ENCODE measurements at places on chromosomes 4 and X.
A peak's percentile ranks its signal among the peaks of the same experiment; 100 is the strongest.

DNA sequence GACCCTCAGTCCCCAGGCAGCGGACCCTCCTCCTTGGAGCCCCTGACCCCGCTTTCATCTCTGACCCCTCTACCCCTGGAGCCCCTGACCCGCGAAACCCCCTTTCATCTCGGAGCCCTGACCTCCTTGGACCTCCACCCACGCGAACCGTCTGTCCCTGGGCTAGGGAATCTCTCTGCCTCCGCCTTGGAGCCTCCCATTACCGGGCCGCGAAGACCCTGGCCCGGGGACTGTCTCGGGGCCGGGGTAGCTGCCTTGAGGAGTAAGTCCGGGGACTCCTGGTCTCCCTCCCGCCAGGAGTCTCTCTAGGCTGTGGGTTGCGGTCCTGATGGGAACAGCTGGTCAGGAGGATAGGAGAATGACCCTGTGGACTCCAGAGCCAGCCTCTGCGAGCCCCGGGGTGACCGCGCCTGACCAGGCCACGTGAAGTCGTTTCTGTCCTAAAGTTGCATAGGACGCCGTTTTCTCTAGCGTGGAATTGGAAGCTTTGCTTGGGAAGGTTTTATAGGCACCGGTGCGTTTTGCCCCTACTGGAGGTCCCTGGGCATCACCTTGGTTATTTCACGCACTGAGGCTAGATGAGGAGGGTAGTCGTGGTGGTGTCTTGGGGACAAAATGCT is 824 bp downstream of the TBC1D14 start:
- no peak for DNase-seq

DNA sequence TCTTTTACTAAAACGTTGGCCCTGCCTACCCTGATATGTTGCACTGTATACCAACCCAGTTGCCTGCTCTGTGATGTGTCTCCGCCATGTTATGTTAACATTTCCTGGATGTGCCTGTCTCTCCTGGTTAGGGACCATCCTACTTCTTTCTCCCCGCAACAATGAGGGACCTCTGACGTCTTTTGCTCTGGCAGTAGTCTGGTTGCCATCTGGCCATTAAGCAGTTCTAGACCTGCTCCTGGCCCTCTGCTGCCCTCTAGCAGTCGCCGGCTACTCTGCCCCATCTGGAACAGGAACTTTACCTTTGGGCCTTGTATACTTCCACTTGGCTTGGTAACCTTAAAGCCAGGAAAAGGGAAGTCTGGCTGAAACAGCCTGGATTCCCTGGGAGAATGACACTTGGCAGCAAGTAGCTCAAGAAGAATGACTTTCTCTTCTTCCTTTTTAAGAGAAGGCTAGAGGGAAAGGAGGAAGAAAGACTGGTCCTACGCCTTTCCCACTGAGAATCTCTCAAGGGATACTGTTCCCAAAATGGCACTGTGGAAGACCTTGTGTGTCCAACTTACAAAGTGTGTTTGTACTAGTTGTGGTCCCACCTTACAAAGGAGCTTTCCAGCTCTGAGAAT is 63.5 kb downstream of the GPC3 start:
- peak; percentile 7 for DNase-seq

- no peak for DNase-seq
These were observed 113.6 kb downstream of the CNKSR2 start for GRCh38 chrX:21487832-21488231.

DNA sequence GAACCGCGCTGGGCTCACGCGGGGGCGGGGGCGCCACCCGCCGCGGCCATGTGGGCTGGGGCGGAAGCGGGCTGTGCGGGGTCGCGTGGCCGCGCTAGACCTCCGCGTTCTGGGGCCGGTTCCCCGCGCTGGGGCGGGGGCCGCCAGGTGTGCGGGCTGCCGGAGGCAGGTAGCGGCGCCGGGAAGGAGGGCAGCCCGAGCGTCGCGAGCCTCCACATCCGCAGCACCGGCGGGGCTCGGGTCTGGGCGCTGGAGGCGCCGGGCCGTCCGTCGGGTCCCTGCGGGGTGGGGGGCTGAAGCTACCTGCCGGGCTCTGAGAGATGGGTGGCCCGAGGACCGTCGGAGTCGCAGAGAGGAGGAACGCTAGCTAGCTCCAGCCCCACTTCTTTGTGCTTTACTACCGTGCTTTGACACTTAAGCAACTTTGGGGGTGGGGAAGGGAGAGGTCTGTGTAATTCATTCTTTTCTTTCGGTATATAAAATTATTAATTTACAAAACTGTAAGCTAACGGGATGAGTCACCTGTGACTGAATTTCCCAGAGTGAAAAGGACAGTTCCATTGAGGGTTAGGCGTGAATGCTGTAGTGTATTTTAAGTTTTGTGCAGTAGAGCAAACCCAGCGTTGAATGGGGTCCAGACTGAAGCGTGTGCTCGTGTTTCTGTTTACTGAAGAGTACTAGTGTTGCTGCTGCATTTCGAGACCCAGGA is 689 bp downstream of the METAP1 start:
- peak; percentile 20 for DNase-seq

- no peak for DNase-seq
These were observed 10.3 kb downstream of the SLC25A5 start for GRCh38 chrX:119478504-119478903.

- DNase-seq = no peak
These were observed 62.5 kb downstream of the SEL1L3 start for GRCh38 chr4:25800245-25800644.
